Choroid plexus epithelial cell (primary cell): ENCODE measurements at places on chromosomes 6 and 20.

- no peak for DNase-seq
These were observed 11.3 kb upstream of the TMEM181 start for GRCh38 chr6:158548418-158549161.

- DNase-seq = no peak
These were observed 128.3 kb downstream of the MAP3K7 start for GRCh38 chr6:90458353-90459224.

GRCh38 chr6:5078121-5078669 is 6.9 kb upstream of the PPP1R3G start:
- DNase-seq = no peak

DNA sequence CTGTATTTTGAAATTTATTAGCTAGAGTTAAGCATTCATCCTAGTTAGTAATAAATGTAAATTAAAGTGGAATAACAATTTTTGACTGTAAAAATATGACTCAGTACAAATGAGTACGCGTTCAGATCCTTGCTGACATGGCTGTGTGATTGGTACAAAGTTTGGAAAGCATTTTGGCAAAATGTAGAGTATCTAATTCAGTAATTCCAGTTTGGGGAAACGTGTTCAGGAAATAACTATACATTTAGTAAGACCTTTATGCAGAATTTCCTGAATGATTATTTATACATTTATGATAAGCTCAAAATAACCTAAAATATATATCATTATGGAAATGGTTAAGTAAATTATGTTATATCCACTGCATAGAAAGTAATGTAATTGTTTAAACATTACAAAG is 8.0 kb downstream of the VTA1 start:
- no peak for DNase-seq

DNA sequence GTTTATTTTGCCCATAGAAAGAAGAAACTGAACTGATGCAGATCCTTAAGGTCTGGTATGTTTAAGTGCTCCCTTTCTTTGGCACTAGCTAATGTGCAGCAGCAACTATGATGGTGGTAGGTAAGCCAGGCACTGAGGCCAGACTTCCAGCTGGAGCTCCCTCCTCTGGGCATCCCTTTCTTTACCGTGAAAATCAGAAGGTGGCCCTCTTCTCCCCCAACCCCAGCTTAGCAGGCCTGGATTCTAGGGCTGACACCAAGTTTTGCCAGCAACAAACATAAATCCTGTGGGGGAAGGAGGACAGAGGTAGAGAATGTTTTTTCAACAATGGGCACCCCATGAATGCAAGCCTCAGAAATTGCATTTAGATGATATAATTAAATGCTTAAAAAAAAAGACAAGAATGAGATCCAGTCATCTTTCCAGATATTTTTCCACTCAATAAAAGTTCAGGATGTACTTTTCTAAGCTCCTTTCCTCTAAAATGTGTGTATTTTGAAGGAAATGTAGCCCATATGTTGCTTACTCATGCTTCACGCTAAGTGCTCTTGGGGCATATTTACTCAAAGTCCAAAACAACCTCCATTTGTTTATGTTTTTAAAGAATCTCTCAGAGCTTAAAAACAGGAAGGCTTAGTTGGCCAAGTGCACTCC is 123.9 kb upstream of the NXT1 start:
- no peak for DNase-seq

DNA sequence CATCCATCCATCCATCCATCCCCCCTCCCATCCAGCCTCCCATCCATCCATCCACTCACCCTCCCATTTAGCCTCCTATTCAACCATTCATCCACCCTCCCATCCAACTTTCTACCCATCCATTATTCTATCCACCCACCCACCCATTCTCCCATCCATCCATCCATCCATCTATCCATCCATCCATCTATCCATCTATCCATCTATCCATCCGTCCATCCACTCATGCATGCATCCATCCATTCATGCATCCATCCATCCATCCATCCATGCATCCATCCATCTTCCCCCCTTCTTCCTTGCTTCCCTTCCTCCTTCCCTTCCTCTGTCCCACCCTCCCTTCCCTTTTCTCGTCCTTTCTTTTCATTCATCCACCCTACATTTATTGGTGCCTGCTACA is 4.8 kb upstream of the BPIFB4 start:
- DNase-seq = no peak
